ENCODE measurements at places on chromosomes 5 and 9. TPM values are rescaled to one million over a fixed set of nuclear protein-coding genes. Genes with fewer than 3 reads are reported as not detected.

Gene CFAP77
- total RNA-seq: not detected

Gene IQGAP2
- 43.5 TPM for total RNA-seq

Gene IL7R
- 2.0 TPM for total RNA-seq

Gene OCLN
- 22.6 TPM for total RNA-seq

Gene TPM2
- total RNA-seq: 517 TPM

All from skin of body (tissue), 3 donors.